ENCODE measurements at places on chromosomes 1 and 21.

GRCh38 chr1:30734106-30734505 is 10.7 kb upstream of the MATN1 start:
- no peak for DNase-seq

GRCh38 chr1:59738591-59739015 is 76.1 kb upstream of the HOOK1 start:
- DNase-seq: no peak

GRCh38 chr1:229859026-229859425 is 208.0 kb upstream of the GALNT2 start:
- no peak for DNase-seq

- DNase-seq: no peak
Observed at GRCh38 chr1:221206076-221206475, 326.8 kb downstream of the HLX start.

DNA sequence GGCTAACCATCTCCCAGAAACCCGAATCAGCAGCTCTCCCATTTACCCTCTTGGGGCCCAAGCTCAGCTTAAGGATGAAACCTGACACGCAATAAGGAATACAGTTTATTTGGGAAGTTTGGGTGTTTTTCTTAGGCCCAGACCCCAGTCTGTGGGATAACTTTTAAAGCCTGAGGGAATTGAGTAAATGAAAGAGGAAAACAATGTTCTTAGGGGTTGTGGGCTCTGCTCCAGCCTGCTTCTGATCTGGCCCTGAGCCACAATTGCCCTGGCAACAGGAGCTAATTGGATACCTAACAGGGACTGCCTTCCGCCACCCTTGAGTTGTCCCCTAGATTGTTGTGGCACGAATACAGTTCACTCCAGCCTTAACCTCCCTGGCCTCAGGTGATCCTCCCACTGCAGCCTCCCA is 20.1 kb downstream of the DYRK3 start:
- no peak for DNase-seq

- no peak for DNase-seq
Observed at GRCh38 chr1:204331847-204332487, 27.8 kb downstream of the PLEKHA6 start.
